ENCODE measurements at places on chromosomes 4 and X.

- no peak for DNase-seq
Observed at GRCh38 chrX:129992181-129992580, 9.7 kb downstream of the BCORL1 start.

- DNase-seq = no peak
Observed at GRCh38 chr4:11743236-11743635, 314.5 kb upstream of the HS3ST1 start.

DNA sequence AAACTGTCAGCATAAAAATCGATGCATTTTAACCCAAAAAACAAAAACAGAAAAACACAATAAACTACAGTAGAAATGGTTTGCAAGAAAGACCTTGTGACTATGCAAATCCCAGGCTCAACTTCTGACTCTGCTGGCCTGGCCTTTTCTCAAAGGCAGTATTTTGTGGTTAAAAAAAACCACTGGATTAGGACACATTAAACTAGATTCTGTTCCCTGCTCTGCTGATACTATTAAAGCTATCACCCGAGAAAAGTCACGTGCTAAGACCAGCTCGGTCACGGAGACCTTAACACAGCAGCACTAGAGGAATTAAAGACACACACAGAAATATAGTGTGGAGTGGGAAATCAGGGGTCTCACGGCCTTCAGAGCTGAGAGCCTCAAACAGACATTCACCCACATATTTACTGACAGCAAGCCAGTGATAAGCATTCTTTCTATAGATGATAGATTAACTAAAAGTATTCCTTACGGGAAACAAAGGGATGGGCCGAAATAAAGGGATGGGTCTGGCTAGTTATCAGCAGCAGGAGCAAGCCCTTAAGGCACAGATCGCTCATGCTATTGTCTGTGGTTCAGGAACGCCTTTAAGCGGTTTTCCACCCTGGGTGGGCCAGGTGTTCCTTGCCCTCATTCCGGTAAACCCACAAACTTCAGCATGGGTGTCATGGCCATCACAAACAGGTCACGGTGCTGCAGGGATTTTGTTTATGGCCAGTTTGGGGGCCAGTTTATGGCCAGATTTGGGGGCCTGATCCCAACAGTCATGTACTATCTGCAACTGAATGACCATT is 16.1 kb downstream of the CBR4 start:
- DNase-seq = peak; percentile 41

DNA sequence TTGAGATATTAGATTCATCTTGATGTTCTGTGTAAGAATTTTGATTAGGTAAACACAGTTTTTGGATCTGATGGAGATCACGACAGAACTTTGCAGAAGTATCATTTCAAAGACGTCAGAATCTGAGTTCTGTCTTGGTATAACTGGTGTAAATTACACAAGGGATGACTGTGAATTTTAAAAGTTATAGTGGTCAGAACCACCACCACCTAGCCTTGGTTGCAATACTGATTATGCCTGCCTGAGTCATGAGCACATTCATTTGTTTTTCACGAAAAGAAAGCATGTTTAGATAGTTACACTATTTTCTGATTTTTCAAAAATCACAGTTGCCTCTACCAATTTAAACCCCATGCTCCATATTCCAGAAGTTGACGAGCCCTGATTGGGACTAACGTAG is 54.8 kb downstream of the ZFX start:
- DNase-seq = peak; percentile 16

DNA sequence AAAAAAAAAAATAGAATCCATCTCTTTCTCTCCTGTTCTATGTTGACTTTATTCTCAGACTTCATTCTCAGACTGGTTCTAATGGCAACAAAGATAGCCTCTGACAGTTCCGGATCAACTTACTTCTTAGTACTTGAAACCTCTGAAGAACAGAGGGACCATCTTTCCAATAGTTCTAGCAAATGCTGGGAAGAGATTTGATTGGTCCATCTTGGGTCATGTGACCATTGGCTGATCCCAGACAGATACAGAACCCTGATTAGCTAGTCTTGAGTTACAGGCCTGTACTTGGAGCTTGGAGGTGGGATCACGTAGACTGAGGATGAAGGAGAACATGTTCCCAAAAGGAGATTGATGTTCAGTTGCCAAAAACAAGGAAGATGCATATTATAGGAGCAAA is 66.9 kb upstream of the STIM2 start:
- DNase-seq = no peak

DNA sequence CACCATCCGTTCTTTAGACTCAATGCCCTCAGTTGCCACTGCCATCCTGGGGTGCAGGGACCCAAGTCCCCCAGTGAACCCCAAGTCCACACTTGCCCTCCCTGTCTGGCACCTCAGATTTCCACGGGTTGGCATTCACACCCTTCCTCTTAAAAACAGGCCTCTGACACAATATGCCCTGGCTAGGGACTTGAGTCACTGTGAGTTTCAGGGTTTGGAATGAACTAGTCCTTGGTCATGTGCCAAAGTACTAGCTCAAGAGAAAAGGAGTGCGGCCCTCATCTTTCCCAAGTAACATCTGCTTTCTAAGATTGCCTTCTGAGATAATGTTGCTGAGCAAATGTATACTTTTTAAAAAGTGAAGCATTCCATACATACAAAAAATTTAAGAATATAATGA is 134.0 kb downstream of the MID1 start:
- DNase-seq = no peak

DNA sequence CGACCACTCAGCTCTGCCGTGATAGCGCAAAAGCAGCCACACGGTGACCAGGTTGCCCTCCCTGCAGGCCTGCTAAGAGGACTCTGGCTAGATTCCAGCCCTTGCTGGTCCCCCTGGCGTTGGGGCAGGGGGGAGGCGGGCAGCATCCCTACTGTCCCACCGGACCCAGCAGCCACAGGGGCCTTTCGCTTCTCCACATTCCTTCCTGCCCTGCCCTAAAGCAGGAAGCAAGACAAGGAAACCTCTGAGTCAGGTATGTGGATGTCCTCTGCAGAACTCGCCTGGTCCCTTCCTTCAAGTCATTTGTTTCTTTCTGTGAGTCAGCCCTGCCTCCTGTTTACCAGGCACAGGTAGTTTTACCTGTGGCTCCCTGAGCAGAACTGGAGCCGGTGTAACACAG is 60.2 kb upstream of the CLDN34 start:
- DNase-seq = no peak

GRCh38 chr4:123468479-123469031 is 72.0 kb downstream of the SPRY1 start:
- no peak for DNase-seq

DNA sequence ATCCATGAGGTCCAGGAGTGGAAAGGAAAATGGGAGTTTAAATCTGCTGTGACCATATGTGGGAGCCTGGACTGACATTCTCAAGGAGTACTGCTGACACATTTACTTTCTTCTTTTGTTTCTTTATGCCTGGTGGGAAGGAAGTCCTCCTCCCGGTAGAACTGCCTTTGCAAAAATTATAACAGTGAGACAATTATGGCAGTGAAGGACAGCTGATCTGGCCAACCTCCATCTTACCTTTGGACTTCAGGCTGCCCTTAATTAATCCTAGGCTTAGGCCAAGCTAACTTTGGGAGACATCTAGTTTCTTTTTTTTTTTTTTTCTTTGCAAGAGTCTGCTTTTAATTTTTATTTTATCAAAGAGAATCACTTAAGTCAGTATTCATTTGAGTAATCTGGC is 61.3 kb downstream of the SPINK2 start:
- no peak for DNase-seq

DNA sequence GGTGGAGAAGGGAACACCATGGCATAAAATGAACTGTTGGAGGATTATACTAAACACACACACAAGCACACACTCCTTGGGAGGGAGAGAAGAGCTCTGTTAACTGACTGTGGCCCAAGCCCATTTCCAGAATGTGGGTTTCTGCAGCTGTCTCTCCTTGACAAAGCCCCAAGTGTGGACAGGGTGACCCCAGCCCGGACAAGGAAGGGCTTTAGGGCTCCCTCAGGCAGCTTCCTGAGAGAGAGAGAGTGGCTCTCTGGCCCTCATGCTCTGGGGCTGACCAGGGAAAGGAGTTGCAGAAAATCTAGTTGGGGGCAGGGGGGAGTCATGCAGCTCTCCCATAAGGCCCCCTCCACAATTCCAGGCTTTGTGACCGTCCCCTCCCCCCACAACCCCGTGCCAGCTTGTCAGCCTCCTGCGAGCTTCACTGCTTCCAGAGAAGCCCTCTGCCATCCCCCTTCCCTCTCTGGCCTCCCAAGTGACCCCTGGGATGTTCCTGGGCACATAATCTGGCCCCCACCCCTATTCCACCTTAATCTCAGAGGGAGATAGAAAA is 590 bp downstream of the ARHGEF9 start:
- no peak for DNase-seq

- no peak for DNase-seq
Observed at GRCh38 chr4:16075061-16075460, 8.8 kb downstream of the PROM1 start.

DNA sequence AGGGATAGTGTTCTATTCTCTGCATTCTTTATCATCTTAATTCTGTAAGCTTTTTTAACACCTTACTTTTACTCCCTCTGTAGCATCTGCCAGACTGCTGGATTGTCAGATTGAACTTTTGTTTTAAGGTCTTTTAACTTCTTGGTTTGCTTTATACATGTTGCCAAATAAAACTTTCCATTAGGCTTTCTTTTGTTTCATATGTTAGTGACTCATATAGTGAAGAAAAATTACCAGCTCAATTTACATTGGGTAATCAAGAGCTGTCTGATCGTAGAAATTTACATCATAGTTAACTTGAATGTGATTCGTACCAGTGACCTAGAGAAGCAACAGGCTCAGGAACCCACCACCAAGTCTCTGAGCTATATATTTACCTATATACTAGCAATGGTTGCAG is 28.5 kb upstream of the KLHL4 start:
- no peak for DNase-seq

GRCh38 chr4:143188136-143189088 is 3.7 kb downstream of the USP38 start:
- DNase-seq = no peak

DNA sequence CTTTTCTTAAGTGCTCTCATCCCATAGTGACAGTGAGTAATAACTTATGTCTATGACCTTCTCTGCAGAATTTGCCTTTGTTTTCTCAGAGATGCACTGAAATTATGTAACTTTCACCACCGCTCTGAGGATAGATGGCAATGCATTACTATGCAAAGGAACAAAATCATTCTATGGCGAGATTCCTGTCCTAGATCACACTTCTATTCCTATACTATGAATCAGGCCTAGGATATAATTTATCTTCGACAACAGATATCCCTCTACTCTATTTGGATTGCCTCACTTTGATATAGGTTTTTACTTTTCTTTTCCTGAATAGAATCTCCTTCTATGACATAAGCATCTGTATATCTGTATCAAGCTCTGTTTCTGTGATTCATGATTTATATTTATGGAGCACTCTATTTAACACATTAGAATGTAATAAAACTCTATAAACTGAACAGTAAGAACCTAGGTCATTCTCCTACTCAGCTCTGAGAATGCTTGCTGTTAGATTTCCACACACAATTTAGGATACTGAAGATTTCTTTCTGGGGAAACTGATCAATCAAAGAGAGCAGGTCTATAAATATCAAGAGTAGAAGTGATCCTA is 1082.3 kb upstream of the ADGRL3 start:
- DNase-seq = no peak

DNA sequence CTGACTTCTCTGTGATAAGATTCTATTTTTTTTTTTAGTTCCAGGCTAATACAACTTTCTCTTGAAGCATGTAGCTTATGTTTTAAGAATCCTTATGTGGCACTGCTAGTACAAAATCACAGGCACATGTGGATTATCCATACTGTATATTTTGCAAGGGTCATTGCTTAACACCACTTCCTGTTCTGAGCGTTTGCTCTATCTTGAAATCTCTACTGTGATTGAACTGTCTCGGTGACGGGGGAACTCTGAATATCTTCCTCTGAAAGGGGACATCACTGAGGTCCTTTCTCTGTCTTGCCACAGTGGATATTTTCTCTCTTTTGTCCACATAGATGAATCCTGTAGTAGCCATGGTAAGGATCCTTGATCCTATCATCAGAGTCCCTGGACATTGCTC is 2.1 kb upstream of the WFS1 start:
- DNase-seq = peak; percentile 84

- DNase-seq = no peak
Observed at GRCh38 chr4:96145601-96146000, 305.7 kb downstream of the PDHA2 start.

- DNase-seq = no peak
Observed at GRCh38 chr4:127709456-127709855, 20.7 kb upstream of the SLC25A31 start.

GRCh38 chr4:127985989-127986388 is 20.8 kb downstream of the ABHD18 start:
- DNase-seq = no peak

- DNase-seq = no peak
Observed at GRCh38 chrX:18886005-18886343, 97.9 kb downstream of the PHKA2 start.

DNA sequence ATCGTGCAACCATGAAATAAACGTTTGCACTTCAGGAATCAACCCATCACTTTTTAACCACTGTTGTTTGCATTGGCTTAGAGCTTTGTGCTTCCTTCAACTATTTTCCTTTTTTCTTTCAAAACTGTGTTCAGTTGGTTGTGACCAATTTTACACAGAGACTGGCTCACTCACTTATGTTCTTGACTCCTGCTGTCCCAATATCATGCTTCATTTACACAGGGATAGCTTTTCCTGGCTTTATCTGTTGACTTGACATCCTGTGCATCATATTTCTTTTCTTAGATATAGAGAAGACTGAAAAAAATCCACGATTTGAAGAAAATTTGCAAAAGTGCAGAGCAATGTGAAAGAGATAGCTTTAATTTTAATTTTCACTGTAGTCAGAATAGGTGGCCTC is 38.8 kb downstream of the REPS2 start:
- no peak for DNase-seq

DNA sequence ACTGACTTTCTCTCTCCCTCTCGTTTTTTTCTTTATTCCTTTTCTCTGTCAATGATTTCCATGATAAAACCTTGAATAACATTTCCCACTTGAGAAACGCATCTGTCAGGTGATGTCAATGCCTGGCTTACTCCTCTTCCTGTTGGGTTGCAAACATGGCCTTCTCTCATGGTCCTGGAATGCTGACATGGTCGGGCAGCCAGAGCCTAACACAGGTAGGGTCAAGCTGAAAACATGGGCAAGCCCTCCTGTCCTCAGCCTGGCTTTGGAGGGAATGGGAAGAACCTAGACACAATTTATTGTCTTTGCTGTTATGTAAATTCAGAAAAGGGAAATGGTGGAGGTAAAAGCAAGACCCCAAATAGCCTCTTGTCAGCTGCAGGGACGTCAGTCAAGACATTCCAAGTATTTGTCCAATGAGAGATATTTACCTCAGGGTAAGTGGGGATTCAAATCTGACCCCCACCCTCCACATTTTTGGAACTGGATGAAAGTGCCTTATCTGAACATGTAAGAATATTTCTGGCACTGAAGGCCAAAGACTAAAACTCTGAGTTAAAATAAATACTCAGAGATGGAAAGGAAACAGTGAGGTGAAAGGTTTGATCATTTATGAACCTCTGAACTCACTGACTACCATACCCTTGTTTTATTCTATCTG is 473.8 kb downstream of the SPRY1 start:
- DNase-seq = no peak

- DNase-seq = peak; percentile 4
Observed at GRCh38 chrX:136588036-136588435, 56.0 kb downstream of the VGLL1 start.

- DNase-seq = no peak
Observed at GRCh38 chr4:127624173-127624572, 8.6 kb upstream of the INTU start.

- DNase-seq = no peak
Observed at GRCh38 chrX:72052415-72053090, 79.2 kb downstream of the RTL5 start.

GRCh38 chr4:83328521-83329187 is 6.0 kb downstream of the HPSE start:
- DNase-seq = peak; percentile 64
